Breast epithelium (tissue), 4 donors: ENCODE measurements at places on chromosomes 12 and 14.
A peak's percentile ranks its signal among the peaks of the same experiment; 100 is the strongest.

GRCh38 chr12:41605545-41606305, 417.6 kb downstream of the PDZRN4 start:
- DNase-seq = no peak

GRCh38 chr12:77049767-77050353, 15.5 kb downstream of the E2F7 start:
- DNase-seq = no peak

DNA sequence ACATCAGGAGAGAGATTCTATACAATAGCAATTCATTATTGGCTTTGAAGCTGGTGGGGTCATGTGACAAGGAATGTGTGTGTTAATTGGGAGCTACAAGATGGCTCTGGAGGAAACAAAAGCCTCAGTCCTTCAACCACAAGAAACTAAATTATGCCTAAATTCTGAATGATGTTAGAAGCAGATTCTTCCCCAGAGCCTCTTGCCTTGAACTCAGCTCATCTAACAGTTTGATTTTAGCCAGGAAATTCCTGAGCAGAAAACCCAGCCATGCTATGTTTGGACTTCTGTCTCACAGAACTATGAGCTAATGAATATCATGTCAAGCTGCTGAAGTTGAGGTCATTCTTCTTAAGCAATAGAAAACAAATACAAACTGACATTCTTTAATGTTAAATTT, 274.7 kb downstream of the SLC6A15 start:
- DNase-seq = no peak

GRCh38 chr12:3491938-3492792, 1.2 kb downstream of the PRMT8 start:
- DNase-seq = peak; percentile 57

GRCh38 chr12:11228296-11228879, 41.1 kb downstream of the PRB3 start:
- DNase-seq = no peak

- no peak for DNase-seq
Observed at GRCh38 chr12:1919284-1919683, 832 bp upstream of the CACNA2D4 start.

GRCh38 chr12:9049520-9050133, 60.3 kb downstream of the KLRG1 start:
- DNase-seq = no peak

GRCh38 chr12:92034858-92035401, 110.7 kb downstream of the BTG1 start:
- DNase-seq = peak; percentile 61

DNA sequence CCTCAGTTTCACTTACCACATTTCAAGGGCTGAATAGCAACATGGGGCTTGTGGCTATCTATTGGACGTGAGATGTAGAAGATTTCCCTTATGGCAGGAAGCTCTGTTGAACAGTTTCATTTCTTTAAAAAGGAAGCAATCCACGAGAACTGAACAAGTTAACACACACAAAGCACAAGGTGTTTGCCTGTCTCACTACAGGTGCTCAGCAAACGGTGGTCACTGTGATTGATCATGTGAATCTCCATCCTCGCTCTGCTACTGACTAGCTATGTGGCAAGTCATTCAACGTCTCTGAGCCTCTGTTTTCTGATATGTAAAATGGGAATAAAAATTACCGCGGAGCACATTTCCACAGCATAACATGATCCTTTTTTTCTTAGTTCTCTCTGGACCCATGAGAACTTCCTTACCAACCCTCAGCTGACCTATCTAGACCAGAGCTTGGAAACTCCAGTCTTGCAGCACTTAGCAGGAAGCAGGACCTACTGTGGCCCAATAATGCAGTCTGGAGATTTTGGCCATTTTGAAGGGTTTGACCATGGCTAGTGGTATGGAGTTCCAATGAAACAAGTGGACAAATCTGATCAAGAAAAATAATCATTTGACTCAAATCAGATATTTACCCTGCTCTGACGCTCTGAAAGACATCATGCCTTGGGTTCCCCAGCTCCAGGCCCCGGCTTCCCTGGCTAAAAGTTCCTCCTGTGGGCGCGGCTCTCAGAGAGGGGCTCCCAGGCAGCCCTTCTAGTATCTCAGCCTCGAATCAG, 278.8 kb downstream of the ZFP36L1 start:
- DNase-seq = no peak

- no peak for DNase-seq
Observed at GRCh38 chr12:12804432-12804886, 8.7 kb upstream of the DDX47 start.

GRCh38 chr12:120091371-120092090, 25.0 kb downstream of the RAB35 start:
- DNase-seq = no peak

GRCh38 chr12:32545413-32545980, 133.6 kb upstream of the DNM1L start:
- DNase-seq = no peak

DNA sequence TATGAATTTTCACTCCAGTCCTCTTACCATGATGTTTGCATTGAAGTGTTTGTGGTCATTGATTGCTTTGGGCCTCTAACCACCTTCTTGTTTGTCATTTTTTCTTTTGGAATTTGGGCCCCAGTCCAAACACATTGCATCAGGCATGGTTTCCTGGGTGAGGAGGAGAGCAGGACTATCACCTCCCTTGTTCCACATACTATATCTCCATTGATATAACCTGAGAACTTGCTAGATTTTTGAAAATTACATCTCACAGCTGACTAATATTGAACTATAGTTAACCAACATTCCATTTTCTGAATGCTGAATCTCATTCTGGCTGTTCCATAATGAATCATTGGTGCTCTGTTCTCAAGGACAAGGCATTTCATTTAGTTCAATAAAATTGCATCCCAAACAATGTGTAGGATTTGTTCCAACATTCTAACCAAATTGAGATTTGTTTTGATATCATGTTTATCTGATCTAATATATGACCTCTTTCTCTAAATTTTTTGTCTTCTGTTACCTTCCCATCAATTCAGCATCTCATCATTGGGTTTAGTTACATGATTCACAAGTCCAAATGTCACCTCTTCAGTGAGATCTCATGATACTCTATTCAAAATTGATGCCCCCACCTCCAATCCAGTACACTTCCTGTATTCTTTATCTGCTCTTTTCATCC, 329.0 kb downstream of the ZFP36L1 start:
- DNase-seq = no peak

- DNase-seq = peak; percentile 59
Observed at GRCh38 chr14:95261616-95262510, 57.8 kb downstream of the CLMN start.

DNA sequence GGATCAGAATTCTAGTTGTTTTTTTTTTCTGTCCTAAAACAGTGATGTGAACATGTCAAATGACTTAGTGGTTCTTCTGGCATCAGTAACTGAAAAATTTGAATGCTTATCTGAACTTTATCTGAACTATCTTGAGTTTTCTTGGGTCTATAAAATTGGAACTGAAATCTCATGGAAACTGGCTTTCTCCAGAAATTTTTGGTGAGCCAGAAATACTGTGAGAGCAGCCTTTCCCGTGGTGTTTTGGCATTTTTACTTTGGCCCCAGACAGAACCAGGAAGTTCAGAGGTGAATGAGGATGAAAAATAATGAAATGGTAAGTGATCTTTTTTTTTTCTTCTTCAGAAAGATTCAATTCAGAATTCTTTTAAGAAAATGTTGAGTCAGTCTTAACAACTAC, 89.5 kb upstream of the CCDC91 start:
- DNase-seq = no peak

DNA sequence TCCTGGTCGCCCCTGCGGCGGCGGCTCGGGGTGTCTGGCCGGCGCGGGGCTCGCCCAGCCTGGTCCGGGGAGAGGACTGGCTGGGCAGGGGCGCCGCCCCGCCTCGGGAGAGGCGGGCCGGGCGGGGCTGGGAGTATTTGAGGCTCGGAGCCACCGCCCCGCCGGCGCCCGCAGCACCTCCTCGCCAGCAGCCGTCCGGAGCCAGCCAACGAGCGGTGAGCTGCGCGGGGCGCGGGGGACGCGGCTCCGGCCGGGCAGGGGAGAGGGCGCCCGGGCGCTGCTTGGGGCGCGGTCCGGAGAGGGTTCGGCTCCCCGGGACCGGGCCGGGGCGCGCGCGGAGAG, at the start of gene LGALS3:
LGALS3 (plus strand) TSS at position 167 of the 342 bp plus-strand sequence. CDS start 8,122 bp downstream, outside the sequence.
- peak; percentile 75 for DNase-seq

DNA sequence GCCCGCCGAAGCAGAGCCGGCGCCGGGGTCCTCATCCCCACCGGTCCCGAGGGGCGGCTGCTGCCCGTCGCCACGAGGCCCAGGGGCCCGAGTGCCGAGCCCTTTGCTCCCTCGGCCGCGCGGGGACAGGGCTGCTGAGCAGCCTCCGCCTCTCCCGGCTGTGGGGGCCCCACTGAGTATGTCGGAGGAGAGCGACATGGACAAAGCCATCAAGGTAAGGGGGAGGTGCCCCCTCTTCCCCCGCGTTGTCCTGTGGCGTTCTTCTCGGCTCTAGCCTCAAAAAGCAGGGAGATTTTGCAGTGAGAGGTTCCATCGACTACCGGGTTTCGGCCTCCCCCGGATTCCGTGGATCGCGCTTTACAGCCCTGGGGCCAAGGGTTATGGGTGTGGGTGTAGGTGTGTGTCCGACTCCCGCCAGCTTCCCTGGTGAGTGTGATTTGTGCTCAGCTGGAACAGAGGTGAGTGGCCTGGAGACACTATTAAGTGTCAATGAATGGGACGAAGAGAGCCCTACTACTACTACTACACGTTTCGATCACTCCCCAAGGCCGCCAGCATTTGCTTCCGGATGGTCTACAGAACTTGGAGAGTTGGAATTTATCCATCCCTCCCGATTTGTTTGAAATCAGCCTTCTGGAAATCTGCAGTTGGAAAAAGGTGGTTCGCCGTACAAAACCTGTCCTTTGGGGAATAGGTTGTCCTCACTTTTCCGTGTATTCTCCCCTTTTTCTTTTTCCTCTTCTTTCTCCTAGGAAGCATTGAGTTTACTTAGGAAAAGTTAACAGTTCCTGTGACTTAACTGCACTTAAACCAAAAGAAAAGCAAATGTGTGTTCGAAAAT, 748 bp downstream of the MAPKAPK5 start:
- DNase-seq = no peak

GRCh38 chr14:92372230-92372629, 49.3 kb downstream of the SLC24A4 start:
- peak; percentile 14 for DNase-seq

GRCh38 chr14:103770500-103770899, 54.9 kb downstream of the ZFYVE21 start:
- no peak for DNase-seq

- no peak for DNase-seq
Observed at GRCh38 chr12:91603060-91603459, 420.4 kb upstream of the DCN start.
